HepG2 (cell line): ENCODE measurements at places on chromosomes 7 and 10. TPM values are rescaled to one million over a fixed set of nuclear protein-coding genes. Genes with fewer than 3 reads are reported as not detected.

GRCh38 chr7:94579470-94579869 is 69.9 kb downstream of the CASD1 start:
- DNase-seq, result no peak

- DNase-seq, result no peak
These were observed 29.3 kb upstream of the BNIP3 start for GRCh38 chr10:132011024-132011423.

DNA sequence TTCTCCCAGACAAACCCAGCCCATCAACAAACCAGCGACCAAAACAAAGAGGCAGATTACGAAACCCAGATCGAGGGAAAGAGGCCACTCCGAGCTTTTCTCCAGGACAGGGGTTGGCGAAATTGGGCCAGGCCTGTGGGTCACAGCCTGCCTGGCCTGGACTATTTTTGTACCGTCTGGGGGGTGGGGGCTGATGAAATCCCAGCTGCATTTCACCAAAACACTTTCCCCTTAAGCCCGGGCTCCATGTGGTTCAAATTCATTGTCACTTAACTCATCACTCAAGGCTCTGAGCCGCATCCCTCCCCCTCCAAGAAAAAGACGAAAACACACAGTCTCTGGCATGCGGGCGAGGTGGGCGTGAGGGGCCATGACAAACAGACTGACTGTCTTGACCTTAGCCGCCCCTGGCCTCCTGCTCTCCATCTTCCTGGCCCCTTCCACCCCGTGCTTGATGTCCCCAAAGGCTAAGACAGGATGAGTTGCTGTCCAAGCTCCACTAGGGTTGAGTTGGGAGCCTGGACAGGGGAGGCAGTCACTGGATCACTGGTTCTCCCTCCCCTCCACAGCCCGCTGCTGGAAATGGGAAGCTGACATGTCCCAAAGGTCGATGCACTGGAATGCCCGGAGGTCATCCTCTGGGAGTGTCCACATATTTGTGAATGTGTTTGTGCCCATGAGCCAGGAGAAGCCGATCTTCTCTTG is 19.2 kb downstream of the TMEM270 start:
- peak; percentile 74 for DNase-seq

GRCh38 chr7:37052705-37053104 is 328.4 kb upstream of the AOAH start:
- DNase-seq, result peak; percentile 44

GRCh38 chr7:11213266-11213665 is 239.6 kb downstream of the PHF14 start:
- DNase-seq, result no peak

DNA sequence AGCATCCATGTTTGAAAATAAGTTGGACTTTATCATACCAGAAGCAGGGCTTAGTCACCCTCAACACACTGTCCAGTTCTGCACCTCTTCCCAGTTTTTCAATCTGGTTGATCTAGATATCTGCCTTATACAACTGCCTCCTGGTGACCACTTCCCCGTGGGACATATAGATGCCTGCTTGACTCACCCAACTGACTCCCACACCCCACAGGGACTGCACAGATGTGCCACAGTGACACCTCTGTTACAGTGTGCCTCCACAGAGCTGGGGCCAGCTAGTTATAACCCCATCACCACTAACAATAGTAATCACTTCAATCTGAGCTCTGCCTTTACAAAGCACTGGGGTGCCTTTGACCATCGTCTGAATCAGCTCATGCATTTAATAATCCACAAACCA is 82.6 kb upstream of the AOAH start:
- no peak for DNase-seq

GRCh38 chr7:74334030-74334429 is 44.8 kb downstream of the CLIP2 start:
- no peak for DNase-seq

GRCh38 chr10:132005147-132005546 is 23.4 kb upstream of the BNIP3 start:
- DNase-seq, result no peak

DNA sequence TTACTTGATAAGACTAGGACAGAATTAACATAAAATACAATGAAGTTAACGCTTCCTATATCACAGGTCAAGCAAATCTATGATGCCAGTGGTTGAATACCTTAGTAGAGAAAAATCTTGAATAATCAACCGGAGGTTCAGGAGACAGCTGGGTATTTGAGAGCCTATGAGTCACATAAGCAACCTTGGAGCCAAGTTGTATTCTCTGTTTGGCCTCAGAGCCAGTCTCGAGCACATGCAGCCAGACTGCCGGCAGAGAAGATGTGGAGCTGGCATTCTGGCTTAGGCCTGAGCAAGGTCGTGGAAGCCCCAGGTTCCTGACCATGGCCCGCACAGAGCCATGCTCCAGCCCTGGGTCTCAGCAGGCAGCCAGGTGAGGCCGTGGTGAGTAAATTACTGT is 90.3 kb downstream of the FAM204A start:
- DNase-seq, result no peak

GRCh38 chr7:100572281-100572948 is 1.3 kb downstream of the SAP25 start:
- no peak for DNase-seq

Gene FEZF1
- not detected in 2 replicates for total RNA-seq

Gene UPK3BL2
- 0.79 and 2.4 TPM in 2 replicates for total RNA-seq

Gene CRYGN
- not detected in 2 replicates for total RNA-seq

Gene ADRA2A
- not detected in 2 replicates for total RNA-seq

Gene SNCG
- total RNA-seq, result 0.22 TPM in 1 of 2 replicates, not detected in the other

Gene HOXA11
- total RNA-seq, result not detected in 2 replicates

Gene BHLHA15
- 4.4 and 6.1 TPM in 2 replicates for total RNA-seq

Gene ACTL6B
- not detected in 2 replicates for total RNA-seq
